ENCODE measurements at places on chromosomes 12 and 14. TPM values are rescaled to one million over a fixed set of nuclear protein-coding genes. Genes with fewer than 3 reads are reported as not detected.

The PTPRQ gene
- not detected for total RNA-seq

The JAG2 gene
- total RNA-seq = 49.9 TPM

The FGD4 gene
- 30.4 TPM for total RNA-seq

The CLEC2D gene
- total RNA-seq = 0.42 TPM

The ZNF891 gene
- 0.53 TPM for total RNA-seq

The SGPP1 gene
- 13.7 TPM for total RNA-seq

The COPZ1 gene
- 131 TPM for total RNA-seq

The ASCL1 gene
- total RNA-seq = not detected

The CCDC60 gene
- not detected for total RNA-seq

The GLIPR1L2 gene
- total RNA-seq = 0.14 TPM

The CNTN1 gene
- 0.79 TPM for total RNA-seq

The FBRSL1 gene
- 4.4 TPM for total RNA-seq

The PLA2G1B gene
- not detected for total RNA-seq

The MAP3K9 gene
- under 0.01 TPM for total RNA-seq

The KERA gene
- total RNA-seq = not detected

The TAS2R7 gene
- not detected for total RNA-seq

The PARPBP gene
- 27.5 TPM for total RNA-seq

The MANSC1 gene
- total RNA-seq = 10.8 TPM

The KCNMB4 gene
- total RNA-seq = 8.7 TPM

The IQSEC3 gene
- not detected for total RNA-seq

The TBC1D30 gene
- 19.9 TPM for total RNA-seq

The ITGB7 gene
- total RNA-seq = 0.42 TPM

The GPR162 gene
- total RNA-seq = 9.0 TPM

The BBS10 gene
- total RNA-seq = 17.7 TPM

The RTN1 gene
- total RNA-seq = 0.78 TPM

Measured in pulmonary artery endothelial cell (primary cell).